Dermis lymphatic vessel endothelial cell (primary cell): ENCODE measurements at places on chromosomes 7 and 10. TPM values are rescaled to one million over a fixed set of nuclear protein-coding genes. Genes with fewer than 3 reads are reported as not detected.

SFTPA1 gene
- total RNA-seq: under 0.01 TPM in 1 of 2 replicates, not detected in the other

ZNF503 gene
- total RNA-seq: 1.3 and 1.9 TPM in 2 replicates

FAM131B gene
- 0.09 and 0.11 TPM in 2 replicates for total RNA-seq

SLC13A1 gene
- total RNA-seq: not detected in 2 replicates

ANKRD1 gene
- total RNA-seq: 92.0 and 289 TPM in 2 replicates
